ENCODE measurements at places on chromosomes 13 and 19.

DNA sequence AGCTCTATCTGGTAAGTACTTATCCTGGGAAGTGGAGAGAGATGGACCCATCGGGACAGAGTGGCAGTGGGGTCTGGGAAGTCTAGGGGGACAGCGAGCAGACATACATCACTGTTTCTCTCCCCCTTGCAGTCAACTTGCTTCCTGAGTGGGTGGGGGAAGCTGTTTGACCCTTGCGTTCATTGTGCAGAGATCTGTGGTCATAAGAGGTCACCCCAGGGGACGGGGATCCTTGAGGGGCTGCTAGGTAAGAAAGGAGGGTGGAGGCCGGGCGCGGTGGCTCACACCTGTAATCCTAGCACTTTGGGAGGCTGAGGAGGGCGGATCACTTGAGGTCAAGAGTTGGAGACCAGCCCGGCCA lies 474 bp downstream of the ARHGEF18 start:
- no peak for DNase-seq

DNA sequence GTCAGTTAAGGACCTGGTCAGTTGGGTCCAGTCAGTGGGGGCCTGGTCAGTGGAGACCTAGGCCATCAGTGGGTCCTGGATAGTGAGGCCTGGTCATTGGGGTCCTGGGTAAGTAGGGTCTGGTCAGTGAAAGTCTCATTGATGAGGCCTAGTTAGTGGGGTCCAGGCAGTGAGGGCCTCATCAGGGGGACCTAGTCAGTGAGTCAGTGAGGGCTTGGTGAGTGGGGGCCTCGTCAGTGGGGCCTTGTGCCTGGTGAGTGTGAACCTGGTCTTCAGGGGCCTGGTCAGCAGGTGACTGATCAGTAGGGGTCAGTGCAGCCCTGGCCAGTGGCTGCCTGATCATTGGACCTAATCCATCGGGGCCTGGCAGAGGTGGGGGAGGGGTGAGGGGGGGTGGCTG lies 42.6 kb upstream of the TPM4 start:
- no peak for DNase-seq

DNA sequence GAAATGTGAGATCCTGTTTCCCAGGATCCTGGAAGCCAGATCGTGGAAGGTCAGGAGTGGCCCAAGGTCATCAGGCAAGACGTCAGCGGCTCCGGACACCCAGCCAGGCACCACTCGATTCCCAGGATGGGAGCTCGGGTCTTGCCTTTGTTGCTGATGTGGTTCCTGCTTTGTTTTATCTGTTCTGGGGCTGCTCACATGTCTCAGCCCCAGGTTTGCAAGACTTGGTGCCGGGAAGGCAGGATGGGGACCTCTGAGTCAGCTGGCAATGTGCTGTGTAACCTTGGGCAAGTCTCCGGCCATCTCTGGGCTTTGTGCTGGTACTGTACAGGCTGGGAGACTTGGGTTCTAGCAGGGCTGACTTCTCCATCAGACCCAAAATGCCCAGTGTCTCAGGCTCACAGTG lies 1.4 kb upstream of the FCHO1 start:
- DNase-seq = no peak

DNA sequence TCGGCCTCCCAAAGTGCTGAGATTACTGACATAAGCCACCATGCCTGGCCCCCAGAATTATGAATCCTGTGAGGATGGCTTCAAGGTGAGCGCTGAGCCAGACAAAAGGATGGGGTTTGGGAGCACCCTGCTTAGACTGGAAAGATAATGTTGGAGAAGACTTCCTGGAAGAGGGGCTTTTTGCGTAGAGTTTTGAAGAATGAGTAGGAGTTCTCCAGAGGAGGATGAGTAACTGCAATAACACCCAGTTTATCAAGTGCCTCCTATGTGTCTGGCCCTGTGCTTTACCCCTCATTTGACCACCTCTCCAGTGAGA lies 641 bp upstream of the GDF15 start:
- DNase-seq = no peak

- no peak for DNase-seq
These were observed 20.7 kb downstream of the POMP start for GRCh38 chr13:28679628-28680027.

- no peak for DNase-seq
These were observed 654 bp downstream of the STAP2 start for GRCh38 chr19:4337906-4338440.

GRCh38 chr19:32873247-32873959 lies 3.8 kb upstream of the SLC7A9 start:
- no peak for DNase-seq

DNA sequence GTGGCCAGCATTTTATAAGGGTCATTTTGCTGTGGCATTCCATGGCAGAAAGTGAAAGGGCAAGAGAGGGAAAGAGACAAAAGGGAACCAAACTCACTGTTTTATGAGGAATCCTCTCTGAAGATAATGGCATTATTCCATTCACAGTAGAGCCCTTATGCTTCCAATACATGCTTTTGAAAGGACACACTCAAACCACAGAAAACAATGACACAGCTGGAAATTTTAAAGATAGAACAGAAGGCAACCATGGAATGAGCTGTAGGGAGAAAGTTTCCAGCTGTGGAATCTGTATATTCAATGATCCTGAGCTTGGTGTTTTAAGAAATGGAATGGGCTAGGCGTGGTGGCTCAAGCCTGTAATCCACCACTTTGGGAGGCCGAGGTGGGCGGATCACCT lies 677.4 kb downstream of the SLITRK1 start:
- DNase-seq = no peak

- DNase-seq = no peak
These were observed 36.5 kb downstream of the TSHZ3 start for GRCh38 chr19:31312677-31313244.

DNA sequence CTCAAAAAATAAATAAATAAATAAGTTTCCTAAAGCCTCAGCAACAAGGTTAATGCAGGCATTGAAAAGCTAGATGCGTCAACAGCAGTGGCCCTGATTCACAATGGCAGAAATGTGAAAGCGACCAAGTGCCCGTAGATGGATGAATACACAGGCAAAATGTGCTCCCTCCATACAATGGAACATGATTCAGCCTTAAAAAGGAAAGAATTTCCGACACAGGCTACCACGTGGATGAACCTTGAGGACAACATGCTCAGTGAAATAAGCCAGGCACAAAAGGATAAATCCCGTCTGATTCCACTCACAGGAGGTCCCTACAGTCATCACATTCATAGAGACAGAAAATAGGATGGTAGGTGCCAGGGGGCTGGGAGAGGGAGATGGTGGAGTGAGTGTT lies 31.7 kb downstream of the INSR start:
- DNase-seq = no peak

DNA sequence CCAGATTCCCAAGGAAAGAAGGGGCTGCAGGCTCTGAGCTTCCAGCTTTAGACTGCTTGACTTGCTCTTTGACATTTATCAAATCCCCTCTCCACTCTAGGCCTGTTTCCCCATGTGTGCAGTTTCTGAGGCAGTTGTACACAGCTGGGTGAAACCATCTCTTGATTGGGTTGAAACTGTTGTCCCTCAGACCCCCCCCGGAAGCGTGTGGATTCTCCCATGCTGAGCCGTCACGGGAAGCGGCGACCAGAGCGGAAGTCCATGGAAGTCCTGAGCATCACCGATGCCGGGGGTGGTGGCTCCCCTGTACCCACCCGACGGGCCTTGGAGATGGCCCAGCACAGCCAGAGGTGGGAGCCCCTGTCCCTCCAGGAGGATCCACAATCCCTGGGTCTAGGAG lies 19.7 kb downstream of the BRSK1 start:
- no peak for DNase-seq

DNA sequence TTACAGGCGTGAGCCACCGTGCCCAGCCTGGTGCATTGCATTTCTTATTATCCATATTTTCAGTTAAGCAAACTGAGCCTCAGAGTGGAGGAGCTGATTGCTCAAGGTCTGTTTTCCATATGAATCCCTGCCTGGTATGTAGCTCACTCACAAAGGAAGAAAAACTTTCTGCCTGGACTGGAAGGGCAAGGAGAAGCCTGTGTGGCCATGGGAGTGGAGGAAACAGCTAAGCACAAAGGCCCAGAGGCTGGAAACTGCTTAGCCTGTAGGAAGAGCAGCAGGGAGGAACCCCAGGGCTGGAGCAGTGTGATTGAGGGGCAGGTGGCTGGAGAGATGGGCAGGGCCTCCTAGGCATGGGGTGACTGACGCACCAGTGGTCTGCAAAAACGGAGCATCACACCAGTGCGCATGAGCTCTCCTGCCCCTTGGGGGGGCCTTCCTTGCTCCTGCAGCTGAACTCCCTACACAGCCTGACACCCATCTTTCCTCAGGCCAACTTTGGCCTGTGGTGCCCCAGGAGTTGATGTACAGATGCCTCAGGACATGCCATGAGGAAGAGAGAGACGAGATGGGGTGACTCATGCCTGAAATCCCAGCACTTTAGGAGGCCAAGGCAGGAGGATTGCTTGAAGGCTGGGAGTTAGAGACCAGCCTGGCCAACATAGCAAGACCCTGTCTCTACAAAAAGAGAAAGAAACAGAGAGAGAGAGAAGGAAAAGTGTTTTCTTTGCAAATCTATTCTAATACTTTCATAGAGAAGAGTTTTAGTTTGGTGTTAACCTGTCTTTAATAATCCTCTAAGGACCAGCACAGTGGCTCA lies 2.8 kb upstream of the HNRNPM start:
- no peak for DNase-seq

DNA sequence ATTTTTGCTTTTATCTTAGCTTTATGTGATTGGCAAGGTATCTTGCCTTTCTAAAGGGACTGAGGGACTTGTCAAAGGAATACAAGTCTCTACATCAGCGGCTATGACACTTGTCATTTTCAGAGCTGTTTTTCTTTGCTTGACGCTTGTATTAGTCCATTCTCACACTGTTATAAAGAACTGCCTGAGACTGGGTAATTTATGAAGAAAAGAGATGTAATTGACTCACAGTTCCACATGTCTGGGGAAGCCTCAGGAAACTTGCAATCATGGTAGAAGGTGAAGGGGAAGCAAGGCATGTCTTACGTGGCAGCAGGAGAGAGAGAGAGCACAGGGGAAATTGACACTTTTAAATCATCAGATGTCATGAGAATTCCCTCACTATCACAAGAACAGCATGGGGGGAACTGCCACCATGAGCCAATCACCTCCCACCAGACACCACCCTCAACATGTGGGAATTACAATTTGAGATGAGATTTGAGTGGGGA lies 128.2 kb downstream of the GPC5 start:
- no peak for DNase-seq

DNA sequence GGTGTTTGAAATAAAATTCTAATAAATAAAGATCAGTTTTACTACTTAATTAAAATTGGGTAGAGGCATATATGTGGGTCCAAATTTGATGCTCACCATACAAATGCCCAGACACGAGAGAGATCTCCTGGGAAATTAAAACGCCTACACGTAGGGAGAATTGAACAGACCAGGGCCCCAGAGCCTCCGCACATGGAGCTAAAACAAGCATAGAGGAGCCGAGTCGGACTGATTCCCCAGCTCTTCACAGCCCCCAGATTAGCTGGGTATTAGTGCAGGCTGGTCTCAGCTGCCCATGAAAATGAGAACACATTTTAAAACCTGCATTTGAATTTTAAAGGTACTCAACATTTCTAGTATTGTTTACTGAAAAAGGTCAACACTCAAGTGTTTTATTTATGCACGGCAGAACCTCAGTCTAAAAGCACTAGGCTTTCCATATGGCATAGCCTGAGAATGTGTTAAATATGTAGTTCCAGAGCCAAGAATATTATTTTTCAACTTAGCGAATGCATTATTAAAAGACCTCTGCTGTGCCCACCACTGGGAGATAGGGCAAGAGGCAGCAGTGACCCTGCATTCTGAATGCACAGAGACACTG lies 344.8 kb downstream of the ENOX1 start:
- DNase-seq = no peak

DNA sequence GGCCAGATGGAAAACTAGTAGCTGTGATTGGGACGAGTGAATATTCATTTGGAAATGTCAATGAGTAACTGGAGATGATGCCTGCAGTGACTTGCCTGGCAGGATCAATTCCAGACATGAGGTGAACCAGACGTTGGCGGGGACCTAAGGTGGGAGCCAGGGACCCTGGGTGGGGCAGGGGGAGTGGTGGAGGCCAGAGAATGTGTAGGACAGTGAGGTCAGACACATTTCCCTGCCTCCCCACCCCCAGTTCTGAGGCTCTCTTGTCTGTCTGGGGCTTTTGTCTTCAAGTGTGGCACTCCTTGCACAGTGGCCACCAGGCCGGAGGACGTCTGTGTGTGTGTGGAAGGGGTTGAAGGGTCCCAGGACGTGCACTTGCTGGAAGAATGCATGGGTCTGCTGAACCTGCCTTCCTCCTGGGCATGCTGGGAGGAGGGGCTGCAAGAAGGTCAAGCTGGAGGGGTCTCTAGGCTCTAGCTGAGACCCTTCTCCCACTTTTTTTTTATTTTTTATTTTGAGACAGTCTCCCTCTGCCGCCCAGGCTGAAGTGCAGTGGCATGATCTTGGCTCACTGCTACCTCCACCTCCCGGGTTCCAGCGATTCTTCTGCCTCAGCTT lies 51.6 kb downstream of the CHST8 start:
- DNase-seq = no peak

- DNase-seq = no peak
These were observed 18.7 kb downstream of the MLLT1 start for GRCh38 chr19:6260912-6261650.

DNA sequence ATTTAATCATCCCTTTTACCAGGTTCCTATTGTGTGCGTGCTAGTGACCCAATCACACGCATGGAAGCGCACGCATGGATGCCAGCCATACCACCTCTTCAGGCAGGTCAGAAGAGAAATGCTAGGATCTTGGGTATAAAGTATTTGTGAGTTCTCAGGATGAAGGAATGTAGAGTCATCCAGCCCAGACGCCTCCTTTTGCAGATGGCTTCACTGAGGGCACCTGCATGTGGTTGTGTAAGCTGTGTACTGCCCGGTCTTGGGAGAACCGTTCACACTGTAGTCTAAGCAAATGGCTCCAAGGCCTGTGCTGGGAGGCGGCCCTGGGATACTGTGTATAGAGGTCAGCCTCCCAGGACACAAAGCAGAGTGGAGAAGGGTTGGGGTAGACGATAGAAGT lies 7.5 kb downstream of the ARHGEF7 start:
- no peak for DNase-seq

GRCh38 chr19:2532252-2533071 lies 56.5 kb downstream of the GADD45B start:
- no peak for DNase-seq

- DNase-seq = peak; percentile 44
These were observed 14.0 kb upstream of the ATP8B3 start for GRCh38 chr19:1825909-1826556.

- no peak for DNase-seq
These were observed 275.8 kb upstream of the TSHZ3 start for GRCh38 chr19:31625056-31625455.

- DNase-seq = no peak
These were observed 5.3 kb downstream of the FGF21 start for GRCh38 chr19:48760504-48761205.
